ENCODE measurements at places on chromosomes 5 and 9.

DNA sequence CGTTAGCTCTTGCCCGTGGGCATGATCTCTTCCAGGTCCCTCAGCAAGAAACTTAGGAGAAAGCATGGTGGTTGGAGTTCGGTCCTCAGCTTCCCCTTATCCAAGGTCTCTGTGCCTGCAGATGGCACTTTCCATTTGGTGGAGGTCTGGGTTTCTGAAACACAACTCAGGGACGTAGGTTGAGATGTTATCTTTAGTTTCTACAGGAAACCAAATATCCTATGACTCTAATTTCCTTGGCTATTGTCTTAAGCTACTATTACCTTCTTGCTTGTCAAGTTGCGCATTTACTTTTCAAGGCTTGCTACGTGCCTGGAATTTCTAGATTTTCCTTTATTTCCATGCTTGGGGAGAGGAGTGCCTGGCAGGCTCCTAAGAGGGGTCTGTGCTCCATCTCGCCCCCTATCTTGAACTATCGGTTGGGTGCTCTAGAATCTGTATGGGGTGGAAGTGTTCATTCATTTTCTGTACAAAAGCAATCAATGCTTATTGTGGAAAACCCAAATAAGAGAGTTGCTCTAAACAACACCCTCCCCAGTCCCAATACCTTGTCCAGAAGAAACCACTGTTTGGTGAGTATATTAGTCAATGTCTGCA is 32.9 kb upstream of the KCNIP1 start:
- no peak for DNase-seq

GRCh38 chr5:62424763-62425162 is 12.2 kb downstream of the IPO11 start:
- no peak for DNase-seq

GRCh38 chr9:95504053-95504963 is 12.5 kb downstream of the PTCH1 start:
- peak; percentile 30 for DNase-seq

GRCh38 chr5:23314827-23315226 is 192.6 kb upstream of the PRDM9 start:
- DNase-seq = no peak

GRCh38 chr5:39217365-39218281 is 1.7 kb downstream of the FYB1 start:
- no peak for DNase-seq

GRCh38 chr9:38529317-38529716 is 91.1 kb downstream of the ANKRD18A start:
- DNase-seq = no peak

GRCh38 chr9:108386859-108387384 is 468.9 kb downstream of the ACTL7B start:
- no peak for DNase-seq

DNA sequence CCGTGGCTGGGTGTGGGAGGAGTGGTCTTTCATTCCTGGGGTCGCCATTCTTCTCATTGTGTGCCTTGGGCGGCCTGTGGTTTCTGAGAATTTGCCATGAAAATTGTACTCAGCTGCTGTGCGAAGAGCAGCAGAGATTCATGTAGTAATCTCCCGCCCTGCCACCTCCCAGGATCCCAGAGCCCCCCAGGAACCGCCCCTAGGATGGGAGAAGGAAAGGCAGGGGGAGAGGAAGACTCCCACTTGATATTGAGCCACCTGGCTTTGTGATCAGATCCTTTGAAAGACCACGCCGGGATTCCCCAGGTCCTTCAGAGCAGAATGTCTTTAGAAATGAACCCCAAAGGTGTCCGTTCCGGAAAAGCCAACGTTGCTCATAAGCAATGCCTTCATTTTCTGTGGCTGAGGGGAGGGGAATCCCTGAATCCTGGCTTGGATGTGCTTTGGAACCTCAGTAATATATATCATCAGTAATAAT is 27.6 kb downstream of the NEURL1B start:
- no peak for DNase-seq

GRCh38 chr9:14092344-14092743 is 221.6 kb downstream of the NFIB start:
- no peak for DNase-seq

GRCh38 chr5:180670586-180671359 is 21.4 kb upstream of the FLT4 start:
- no peak for DNase-seq

- DNase-seq = no peak
Observed at GRCh38 chr5:60802986-60803385, 41.1 kb downstream of the ELOVL7 start.

GRCh38 chr5:44334622-44335021 is 54.6 kb downstream of the FGF10 start:
- no peak for DNase-seq

DNA sequence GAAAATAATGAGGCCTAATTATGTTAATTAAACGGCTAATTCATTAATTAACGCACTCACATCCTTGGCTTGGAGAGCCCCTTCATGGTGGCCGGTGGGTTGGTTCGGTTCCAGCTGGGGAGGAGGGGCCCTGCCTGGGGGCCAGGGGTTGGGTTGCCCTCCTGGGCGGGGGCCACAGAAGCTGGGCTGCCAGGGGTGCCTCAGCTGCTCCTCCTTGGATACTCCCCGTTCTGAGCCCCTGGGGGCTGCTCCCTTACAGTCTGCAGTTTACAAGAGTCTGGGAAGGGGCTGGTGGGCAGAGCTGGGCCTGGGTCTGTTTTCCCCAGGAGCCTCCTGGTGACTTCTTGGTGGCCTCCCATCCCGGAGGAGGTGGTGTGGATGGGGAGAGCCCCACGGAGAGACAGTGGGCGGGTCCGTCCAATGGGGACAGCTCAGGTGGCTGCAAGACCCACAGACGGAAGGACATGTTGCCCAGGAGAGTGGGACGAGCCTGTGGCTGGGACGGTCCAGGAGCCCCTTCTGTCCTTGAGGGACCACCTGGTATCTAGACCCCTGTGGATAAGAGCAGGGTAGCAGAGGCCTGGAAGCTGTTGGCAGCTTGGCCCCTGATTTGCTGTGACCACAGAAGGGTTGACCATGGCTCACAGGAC is 277.5 kb downstream of the PBX3 start:
- no peak for DNase-seq

GRCh38 chr5:173742432-173742816 is 126.0 kb upstream of the BOD1 start:
- no peak for DNase-seq

GRCh38 chr9:24036459-24036858 is 210.4 kb upstream of the ELAVL2 start:
- DNase-seq = peak; percentile 68

- DNase-seq = no peak
Observed at GRCh38 chr9:16442622-16443021, 427.8 kb downstream of the BNC2 start.

DNA sequence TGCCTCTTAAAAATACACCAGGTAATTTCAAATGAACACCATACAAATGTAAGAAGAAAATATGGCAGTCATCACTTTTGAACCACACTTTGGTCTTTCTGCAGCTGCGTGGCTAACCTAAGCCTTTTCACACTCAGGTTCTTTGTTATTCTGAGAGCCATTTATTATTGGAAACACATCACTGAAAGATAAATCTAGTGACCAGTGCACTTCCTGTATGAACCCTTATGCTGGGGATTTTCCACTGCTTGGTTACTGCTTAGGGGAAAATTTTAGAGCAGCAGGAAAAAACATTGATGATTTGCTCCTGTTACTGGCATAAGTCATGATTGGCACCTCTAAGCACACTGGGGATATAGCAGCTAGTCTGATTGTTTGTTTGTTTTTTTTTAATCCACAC is 58.6 kb upstream of the RANBP3L start:
- no peak for DNase-seq

GRCh38 chr5:38714703-38715355 is 131.0 kb upstream of the OSMR start:
- no peak for DNase-seq

DNA sequence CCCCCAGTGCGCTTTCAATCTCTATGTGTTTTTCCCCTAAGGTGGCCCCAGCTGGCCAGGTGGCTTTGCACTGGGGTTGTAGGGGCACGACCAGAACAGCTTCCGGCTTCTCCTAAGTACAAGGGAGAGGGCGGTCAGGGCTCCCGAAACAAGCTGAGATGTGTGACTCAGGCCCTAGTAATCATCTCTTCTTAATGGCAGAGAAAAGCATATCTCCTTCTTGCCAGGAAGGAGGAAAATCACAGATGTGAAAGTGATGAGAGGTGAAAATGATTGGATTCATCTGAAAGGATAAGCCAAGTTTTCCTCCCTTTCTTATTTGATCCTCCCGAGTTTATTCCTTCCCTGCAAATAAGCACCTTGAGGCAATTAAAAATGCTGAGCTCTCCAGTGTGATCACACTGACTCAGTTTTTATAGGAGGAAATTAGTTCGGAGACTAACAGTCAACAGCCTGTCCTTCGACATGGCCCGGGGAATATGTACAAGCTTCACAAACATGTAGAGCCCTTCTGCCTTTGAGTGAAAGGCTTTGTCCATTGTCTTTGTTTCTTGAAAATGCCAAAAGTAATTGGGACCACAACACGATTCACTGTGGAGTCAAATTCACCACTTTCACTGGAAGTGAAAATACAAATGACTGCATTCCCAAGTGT is 514.8 kb downstream of the PSAT1 start:
- DNase-seq = no peak

DNA sequence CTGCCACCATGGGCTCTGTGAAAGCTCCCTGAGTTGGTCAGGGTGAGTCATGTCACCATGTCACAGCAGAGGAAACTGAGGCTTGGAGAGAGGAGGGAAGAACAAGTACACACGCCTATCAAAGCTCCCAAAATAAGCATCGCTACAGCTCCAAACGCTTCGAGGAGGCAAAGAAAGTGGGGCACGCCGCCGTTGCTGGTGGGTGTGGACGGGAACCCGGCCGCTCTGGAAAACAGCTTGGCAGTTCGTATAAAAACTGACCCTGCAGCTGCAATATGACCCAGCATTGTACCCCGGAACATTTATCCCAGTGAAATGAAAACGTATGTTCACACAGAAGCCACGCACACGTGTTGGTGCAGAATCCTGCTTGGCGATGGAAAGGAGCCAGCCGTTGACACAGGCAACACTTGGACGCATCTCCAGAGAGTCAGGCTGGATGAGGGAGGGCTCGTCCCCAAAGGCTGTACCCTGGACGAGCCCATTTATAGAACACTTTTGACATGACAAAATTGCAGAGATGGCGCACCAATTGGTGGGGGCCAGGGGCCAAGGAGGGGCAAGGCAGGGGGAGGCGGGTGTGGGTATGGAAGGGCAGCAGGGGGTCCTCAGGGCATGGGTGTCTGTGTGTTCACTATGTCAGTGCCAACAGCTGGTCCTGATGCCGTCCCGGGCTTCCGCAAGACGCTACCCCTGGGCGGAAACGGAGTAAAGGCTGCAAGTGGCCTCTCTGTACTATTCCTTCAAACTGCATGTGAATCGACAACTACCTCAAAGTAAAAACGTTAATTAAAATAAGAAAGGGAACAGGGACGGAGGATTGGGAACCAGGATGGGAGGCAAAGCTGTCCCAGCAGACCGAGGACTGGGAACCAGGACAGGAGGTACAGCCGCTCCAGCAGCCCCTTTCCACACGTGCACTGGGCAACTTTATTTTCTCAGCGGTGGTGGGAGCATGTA is 173.0 kb downstream of the OLFM1 start:
- DNase-seq = no peak

DNA sequence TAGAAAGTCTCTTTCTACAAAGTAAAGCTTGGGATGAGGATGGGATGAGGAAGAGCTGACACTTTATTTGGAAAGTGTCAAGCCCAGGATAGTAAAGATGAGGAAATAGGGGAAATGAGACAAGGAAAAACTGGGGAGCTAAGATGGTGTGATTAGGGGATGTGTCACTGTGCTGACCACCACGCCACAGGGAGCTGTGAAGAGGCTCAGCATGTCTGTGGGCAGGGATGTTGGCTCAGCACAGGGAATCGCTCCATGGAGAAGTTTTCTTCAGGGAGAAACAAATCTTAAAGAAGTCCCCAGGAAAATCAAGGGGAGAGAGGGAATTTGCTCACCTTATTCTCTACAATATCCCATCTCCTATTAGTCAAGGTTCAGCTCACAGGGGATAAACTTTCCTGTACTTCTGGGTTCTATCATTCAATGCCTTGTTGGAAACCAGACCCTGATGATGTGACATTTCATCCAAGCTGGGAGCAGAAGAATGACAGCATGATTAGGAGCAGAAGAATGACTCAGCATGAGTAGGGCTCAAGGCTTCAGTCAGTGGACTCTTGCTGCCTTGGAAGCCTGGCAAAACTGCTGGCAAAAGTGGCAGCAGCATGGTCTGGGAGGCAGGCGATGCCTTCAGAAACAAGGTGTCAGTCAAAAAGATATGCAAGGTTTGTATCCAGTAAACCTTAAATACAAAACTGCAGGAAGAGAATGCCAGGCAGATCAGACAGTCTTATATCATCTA is 4.9 kb downstream of the HSPB3 start:
- DNase-seq = no peak

DNA sequence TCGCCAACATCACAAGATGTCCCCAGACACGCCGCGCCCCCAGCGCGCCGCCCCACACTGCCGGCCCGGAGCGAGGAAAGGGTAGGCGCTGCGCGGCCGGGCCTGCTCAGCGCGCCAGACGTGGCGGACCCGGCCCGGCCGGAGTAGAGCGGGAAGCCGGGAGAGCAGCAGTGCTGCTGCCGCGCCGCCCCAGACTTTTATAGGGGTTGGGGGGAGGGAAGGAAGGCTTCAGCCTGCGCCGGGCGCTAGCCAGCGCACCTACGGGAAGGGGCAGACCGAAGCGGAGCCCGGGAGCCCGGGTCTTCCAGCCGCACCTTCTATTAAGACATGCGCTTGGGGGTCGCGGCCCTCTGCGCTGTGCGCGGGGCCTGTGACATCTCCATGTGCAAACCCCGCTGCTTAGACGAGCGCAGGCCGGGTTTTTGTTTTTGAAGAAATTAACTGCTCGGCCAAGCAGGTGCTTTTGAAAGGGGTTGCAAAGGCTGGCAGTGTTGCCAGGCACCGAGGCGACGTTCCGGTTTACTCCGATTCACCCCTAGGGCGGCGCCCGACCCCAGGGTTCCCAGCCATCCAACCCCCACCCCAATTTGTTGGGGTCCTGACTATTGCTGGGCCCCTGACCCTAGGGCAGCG is 353 bp upstream of the PAX5 start:
- DNase-seq = no peak

DNA sequence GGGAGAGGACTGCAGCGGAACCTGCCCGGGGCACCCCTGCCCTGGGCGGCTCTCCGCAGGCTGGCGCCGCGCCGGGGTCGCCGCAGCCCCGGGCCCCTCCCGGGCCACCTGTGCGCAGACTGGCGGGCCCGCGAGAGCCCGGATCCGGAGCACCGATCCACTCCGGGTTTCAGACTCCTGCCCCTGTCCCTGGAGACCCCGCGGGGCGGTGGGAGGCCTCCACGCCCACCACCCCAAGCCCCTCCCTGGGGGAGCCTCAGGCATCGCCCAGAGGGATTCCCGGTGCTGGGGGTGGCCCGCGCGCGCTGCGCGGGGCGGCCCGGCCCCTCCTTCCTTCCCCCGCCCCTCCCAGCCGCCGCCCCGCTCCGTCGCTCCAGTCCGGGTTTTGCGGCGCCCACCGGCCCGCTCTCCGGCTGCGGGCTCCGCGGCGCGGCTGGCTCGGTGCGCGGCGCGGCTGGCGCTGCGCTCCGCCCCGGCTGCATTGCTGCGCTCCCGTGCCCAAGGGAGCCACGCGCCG is at the start of gene UNC5A:
UNC5A (plus strand) TSS at position 479 of the 517 bp plus-strand sequence. CDS start 192 bp downstream, outside the sequence.
- no peak for DNase-seq

- no peak for DNase-seq
Observed at GRCh38 chr5:110900829-110901228, 162.0 kb downstream of the SLC25A46 start.
